Ascending aorta (tissue), 2 donors: ENCODE measurements at places on chromosomes 13 and 19. TPM values are rescaled to one million over a fixed set of nuclear protein-coding genes. Genes with fewer than 3 reads are reported as not detected.
A peak's percentile ranks its signal among the peaks of the same experiment; 100 is the strongest.

The ZNF763 gene
- total RNA-seq: 2.8 TPM

GRCh38 chr13:32117701-32118100, 86.1 kb downstream of the FRY start:
- H3K27ac ChIP-seq: peak overlapping the region; percentile 69
- H3K4me1 ChIP-seq: peaks cover 25% of the 10 kb centered on the region
- H3K4me3 ChIP-seq: no peak overlapping the region

The MEIOSIN gene
- not detected for total RNA-seq

The MIR17HG gene
- total RNA-seq: not detected

- no peak for DNase-seq
- no peak overlapping the region for H3K4me3 ChIP-seq
- no peaks in the 10 kb centered on the region for H3K36me3 ChIP-seq
- no peaks in the 10 kb centered on the region for H3K4me1 ChIP-seq
- no peaks in the 10 kb centered on the region for H3K27me3 ChIP-seq
- no peak overlapping the region for H3K27ac ChIP-seq
Observed at GRCh38 chr13:21106089-21106488, 44.7 kb upstream of the LATS2 start.
